ENCODE measurements at places on chromosomes 16 and 17. TPM values are rescaled to one million over a fixed set of nuclear protein-coding genes. Genes with fewer than 3 reads are reported as not detected.

Gene TNFSF12
- total RNA-seq, result 6.3 TPM

Gene HOXB4
- 1.4 TPM for total RNA-seq

Gene CLEC18B
- total RNA-seq, result not detected

Gene KRTAP4-4
- not detected for total RNA-seq

Gene VMO1
- 0.95 TPM for total RNA-seq

Gene CNP
- total RNA-seq, result 55.5 TPM

Gene SLC6A2
- total RNA-seq, result 0.11 TPM

Gene EPX
- total RNA-seq, result not detected

Gene C17orf75
- 23.8 TPM for total RNA-seq

Gene KRTAP4-16
- total RNA-seq, result not detected

Gene GINS2
- 1.5 TPM for total RNA-seq

Gene SOX15
- under 0.01 TPM for total RNA-seq

Gene SLC35G6
- not detected for total RNA-seq

Gene MLKL
- 8.6 TPM for total RNA-seq

Gene CRYBA1
- not detected for total RNA-seq

Gene BRD7
- 48.6 TPM for total RNA-seq

Gene CDH5
- 335 TPM for total RNA-seq

Gene STX4
- 22.8 TPM for total RNA-seq

Gene TNP2
- total RNA-seq, result not detected

Gene TOM1L1
- total RNA-seq, result 0.65 TPM

Gene MAP3K14
- total RNA-seq, result 1.6 TPM

Gene KRTAP4-1
- total RNA-seq, result not detected

Gene CMTM1
- total RNA-seq, result 2.1 TPM

Gene TPSAB1
- 0.09 TPM for total RNA-seq

Gene FMNL1
- 0.98 TPM for total RNA-seq

Gene CCL4
- not detected for total RNA-seq

Gene KRT15
- under 0.01 TPM for total RNA-seq

Gene CLDN9
- total RNA-seq, result not detected

Gene TSPOAP1
- 0.09 TPM for total RNA-seq

Gene ZFP90
- total RNA-seq, result 19.6 TPM

Gene KRTAP1-1
- not detected for total RNA-seq

Gene ADAM11
- total RNA-seq, result under 0.01 TPM

Gene TVP23A
- not detected for total RNA-seq

Gene SLC16A5
- 5.0 TPM for total RNA-seq

All from dermis lymphatic vessel endothelial cell (primary cell).